ENCODE measurements at places on chromosomes 5 and 9.

DNA sequence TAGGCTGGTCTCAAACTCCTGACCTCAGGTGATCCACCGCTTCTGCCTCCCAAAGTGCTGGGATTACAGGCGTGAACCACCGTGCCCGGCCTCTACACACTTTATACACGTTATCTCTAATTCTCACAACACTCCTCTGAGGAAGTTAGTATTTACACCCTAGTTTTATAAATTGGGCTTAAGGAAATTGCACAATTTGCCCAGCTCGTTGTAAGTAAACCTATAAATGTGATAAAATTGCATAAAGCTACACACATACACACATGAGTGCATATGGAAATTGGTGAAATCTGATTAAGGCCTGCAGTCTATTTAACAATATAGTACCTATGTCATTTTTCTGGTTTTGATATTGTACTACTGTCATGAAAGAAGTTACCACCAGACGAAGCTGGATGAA, 4.4 kb upstream of the SLC4A9 start:
- DNase-seq = no peak

- DNase-seq = no peak
Measured at GRCh38 chr5:57802131-57802530, 319.5 kb upstream of the ACTBL2 start.

DNA sequence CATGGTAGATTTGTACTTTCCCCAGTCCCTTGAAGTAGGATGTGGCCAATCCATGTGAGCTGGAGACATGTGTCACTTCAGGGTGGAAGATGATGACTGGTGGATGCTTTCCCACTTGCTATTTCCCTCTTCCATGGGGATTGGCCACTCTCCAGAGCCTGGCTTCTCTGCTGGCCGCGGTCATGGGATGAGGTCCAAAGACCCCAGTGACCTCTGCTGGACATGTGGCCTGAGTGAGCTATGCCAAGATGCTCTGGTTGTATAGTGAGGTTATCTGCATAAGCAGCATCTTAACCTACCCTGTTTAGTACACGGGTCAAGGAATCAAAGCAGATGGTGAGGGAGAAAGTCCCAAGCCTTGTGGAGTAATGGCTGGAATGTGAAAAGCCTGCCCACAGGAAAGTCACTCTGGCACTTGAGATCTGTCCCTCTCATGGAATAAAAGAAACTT, 47.1 kb downstream of the SH3PXD2B start:
- no peak for DNase-seq

GRCh38 chr9:99489060-99489413, 267.0 kb downstream of the SEC61B start:
- no peak for DNase-seq

- DNase-seq = no peak
Measured at GRCh38 chr5:119117237-119117636, 46.4 kb downstream of the DMXL1 start.

DNA sequence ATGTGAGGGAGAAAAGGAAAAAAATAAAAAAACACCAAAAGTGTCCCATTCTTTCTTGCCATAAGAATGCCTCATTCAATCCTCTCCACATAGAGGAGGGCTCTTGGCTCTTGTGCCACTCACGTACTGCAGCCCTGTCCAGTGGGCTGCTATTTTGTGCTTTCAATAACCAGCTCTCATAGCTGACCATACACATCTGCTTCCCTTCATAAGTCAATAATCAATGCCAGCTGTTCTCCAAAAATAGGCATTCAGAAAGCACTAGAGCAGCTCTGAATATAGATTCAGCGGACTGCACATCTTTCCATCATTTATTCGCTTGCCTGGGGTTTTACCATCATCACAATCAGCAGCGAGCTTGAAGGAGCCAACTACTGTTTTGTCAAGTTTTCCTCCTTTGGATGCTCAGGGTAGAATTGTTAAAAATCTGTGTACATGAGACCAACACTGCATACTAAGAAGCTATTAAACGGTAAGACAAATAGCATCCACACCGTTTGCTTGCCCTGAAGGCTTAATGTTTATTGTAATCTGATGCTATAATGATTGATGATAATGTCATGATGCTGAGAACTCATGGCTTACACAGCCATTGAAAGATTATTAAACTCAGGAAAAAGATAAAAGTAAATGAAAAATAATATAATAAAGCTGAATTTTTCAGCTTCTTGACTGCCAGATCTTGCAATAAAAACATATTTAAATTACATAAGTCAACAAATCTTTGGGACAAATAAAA, 80.0 kb downstream of the OXCT1 start:
- no peak for DNase-seq

DNA sequence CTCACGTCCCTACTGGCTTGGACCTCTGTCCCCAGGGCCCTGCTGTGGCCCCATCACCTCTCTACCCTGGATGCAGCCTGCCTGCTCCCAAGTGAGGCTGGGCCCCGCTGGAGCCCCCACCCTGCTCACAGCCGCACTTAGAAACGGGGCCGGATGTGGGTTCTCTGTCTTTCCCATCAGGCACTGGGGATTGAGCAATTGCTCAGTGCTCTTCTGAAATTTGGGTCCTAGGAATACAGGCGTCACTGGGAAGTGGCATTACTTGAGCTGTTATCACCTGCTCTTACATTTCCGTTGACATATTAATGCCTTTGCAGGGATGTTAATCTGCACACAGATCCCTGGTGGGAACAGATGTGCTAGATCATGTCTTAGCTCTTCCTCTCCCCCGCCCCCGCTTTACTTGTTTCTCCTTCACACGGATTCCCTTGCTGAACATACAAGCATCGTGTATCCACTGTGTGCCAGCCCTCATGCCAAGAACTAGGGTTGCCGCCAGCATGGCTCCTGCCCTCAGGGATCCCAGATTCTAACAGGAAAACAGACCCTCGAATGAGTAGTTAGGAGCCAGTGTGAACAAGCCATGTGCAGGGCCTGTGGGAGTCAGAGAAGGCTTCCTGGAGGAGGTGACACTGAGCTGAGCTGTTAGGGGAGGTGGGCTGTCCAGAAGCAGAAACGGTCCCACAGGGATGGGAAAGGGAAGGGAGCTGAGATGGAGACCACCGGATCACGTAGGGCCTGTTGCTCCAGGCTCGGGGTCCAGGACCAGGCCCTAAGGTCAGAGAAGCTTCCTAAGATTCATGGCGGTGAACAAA, 65.1 kb downstream of the NEK6 start:
- peak; percentile 46 for DNase-seq

GRCh38 chr5:2306711-2307110, 424.0 kb upstream of the IRX4 start:
- no peak for DNase-seq

GRCh38 chr9:89080193-89080592, 88.9 kb downstream of the S1PR3 start:
- no peak for DNase-seq

GRCh38 chr5:74186356-74187315, 453.9 kb downstream of the ENC1 start:
- no peak for DNase-seq

DNA sequence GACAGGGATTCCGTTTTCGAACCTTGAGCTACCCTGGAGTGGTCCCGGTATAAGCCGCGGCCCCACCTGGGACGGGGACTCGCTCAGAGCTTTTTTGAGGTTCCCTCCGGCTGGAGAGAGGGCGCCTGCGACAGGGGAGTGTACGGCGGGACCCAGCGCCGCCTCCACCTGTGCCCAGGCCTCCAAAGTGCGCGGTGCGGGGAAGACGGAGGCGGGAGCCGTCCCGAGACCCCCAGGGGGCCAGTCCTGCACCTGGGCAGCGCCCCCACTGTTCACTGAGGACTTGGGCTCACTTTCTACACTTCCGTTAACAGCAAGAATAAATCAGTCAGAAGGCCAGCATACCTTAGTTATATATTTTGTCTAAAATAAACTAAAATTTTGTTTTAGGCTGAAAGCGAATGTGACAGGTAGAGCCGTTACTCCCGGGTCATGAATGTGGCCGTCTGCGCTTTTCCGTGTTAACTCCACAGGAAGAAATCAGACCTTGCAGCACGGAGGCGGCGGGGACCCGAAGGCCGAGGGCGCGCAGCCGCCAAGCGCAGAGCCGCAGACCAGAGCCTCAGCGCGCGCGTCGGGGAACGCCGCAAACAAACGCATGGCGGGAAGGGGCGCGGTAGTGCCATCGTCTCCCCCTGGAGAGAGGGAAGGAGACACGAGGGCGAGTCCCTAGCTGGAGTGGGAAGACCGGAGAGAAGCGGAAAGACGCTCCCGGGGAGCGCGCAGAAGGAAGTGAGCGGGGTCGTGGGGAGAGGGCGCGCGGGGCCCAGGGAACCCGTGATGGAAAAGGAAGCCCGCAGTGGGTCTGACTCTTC, 14.1 kb downstream of the TRIM7 start:
- no peak for DNase-seq

- no peak for DNase-seq
Measured at GRCh38 chr9:134225816-134226215, 61.5 kb upstream of the RNU6ATAC start.

DNA sequence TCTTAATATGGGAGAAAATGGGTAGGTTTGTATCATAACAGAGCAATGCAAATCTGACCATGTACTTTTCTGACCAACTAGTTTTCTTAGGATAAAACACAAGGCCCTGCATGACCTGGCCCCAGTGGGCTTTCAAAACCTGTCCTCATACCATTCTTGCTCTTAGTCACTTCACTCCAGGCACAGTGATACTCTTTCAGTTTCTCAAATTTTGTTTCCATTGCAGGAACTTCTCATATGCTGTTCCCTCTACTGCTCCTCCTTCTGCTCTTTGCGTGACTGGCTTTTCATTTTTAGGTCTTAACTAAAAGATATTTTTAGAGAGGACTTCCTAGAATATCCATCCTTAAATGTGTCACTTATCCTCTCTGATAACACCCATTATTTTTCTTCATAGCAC, 112.4 kb downstream of the INIP start:
- no peak for DNase-seq

GRCh38 chr5:127085796-127086195, 12.5 kb upstream of the C5orf63 start:
- DNase-seq = no peak

DNA sequence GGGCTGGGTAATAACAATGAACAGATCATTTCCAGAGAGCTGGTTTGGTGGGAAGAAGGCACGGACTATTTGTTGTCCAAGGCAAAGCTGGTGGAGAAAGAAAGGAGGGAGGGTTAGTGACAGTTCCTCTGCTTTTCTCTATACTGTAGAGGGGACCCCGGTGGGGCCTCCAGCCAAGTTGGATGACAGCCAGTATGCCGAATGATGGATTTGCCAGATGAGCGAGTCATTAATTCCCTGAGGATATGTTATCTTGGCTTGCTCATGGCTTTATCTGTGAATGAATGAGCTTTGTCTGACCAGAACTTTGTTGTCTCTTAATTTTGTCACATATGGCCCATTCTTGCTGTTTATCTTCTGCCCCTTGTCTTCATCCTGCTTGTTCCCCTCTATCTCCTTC, 158.6 kb upstream of the GLRA1 start:
- DNase-seq = no peak

GRCh38 chr5:135367076-135367475, 32.0 kb downstream of the MACROH2A1 start:
- no peak for DNase-seq

All from NCI-H524 (cell line).